ENCODE measurements at places on chromosomes 5 and 9. TPM values are rescaled to one million over a fixed set of nuclear protein-coding genes. Genes with fewer than 3 reads are reported as not detected.

GRCh38 chr5:120160124-120160895 is 303.8 kb upstream of the PRR16 start:
- no peaks in the 10 kb centered on the region for H3K36me3 ChIP-seq
- H3K27ac ChIP-seq, result no peak overlapping the region
- DNase-seq, result no peak

SLC34A3 gene
- total RNA-seq, result 0.15 TPM

- no peak overlapping the region for H3K4me3 ChIP-seq
- H3K27me3 ChIP-seq, result no peaks in the 10 kb centered on the region
- H3K4me1 ChIP-seq, result peaks cover 13% of the 10 kb centered on the region
- no peak for DNase-seq
- H3K27ac ChIP-seq, result peak overlapping the region; percentile 3
Measured at GRCh38 chr9:33860200-33860871, 43.4 kb downstream of the UBE2R2 start.

DNA sequence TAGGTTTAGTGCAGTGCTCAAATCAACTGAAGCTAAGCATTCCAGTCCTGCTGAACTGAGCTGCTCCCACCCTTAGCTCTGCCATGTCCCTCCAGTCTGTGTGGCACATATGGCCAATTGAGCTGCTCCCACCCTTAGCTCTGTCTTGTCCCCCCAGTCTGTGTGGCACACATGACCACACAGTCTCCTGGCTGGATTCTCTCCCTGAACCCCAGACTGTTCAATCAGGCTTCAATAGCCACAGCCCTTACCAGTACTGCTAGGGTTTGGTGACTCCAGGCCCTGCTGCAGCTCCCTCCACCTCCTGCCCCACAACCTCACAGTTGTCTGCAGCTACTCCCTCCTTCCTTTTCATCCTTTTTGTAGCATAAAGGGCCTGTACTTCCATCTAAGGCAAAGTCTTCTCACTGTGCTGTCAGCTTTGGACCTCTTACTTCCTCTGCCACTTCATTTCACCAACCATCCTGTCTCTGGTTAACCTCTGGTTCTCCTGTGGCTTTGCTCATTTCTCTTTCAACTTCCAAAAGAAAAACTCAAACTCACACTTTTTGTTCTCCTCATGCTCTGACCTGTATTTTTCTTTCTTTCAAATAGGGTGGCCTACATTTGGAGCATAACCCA is 50.8 kb downstream of the ADAMTS12 start:
- no peak overlapping the region for H3K27ac ChIP-seq
- DNase-seq, result no peak
- H3K36me3 ChIP-seq, result no peaks in the 10 kb centered on the region
- H3K4me3 ChIP-seq, result no peak overlapping the region
- peaks cover 16% of the 10 kb centered on the region for H3K4me1 ChIP-seq

WWC1 gene
- 60.3 TPM for total RNA-seq

KIF4B gene
- not detected for total RNA-seq

GRCh38 chr5:58940446-58940845 is 357.6 kb downstream of the RAB3C start:
- H3K27me3 ChIP-seq, result no peaks in the 10 kb centered on the region
- no peaks in the 10 kb centered on the region for H3K36me3 ChIP-seq
- no peak overlapping the region for H3K27ac ChIP-seq
- H3K4me3 ChIP-seq, result no peak overlapping the region
- DNase-seq, result no peak

DNA sequence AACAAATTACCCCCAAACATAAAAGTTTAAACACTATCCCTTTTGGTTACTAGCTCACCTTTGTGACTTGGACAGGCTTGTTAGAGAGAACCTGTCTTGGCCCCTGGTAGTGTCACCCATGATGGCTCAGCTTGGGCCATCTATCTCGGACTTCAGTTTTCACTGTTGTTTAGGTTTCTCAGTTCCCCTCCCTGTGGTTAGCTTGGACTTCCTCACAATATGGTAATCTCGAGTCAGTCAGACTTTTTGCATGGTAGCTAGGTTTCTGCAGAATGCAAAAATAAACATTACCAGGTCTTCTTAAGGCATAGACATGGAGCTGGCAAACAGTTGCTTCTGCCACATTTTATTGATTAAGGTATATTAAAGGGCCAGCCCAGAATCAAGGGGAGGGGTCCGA is 324.3 kb upstream of the RORB start:
- H3K4me3 ChIP-seq, result no peak overlapping the region
- no peak overlapping the region for H3K27ac ChIP-seq
- H3K4me1 ChIP-seq, result no peaks in the 10 kb centered on the region
- H3K27me3 ChIP-seq, result no peaks in the 10 kb centered on the region
- no peaks in the 10 kb centered on the region for H3K36me3 ChIP-seq

NAIF1 gene
- 5.7 TPM for total RNA-seq

Measured in ovary (tissue), 10 donors.